ENCODE measurements at places on chromosomes 13 and 19. TPM values are rescaled to one million over a fixed set of nuclear protein-coding genes. Genes with fewer than 3 reads are reported as not detected.

GRCh38 chr13:25147638-25148401 is 24.3 kb downstream of the AMER2 start:
- no peak overlapping the region for H3K27ac ChIP-seq
- H3K4me3 ChIP-seq: no peak overlapping the region
- H3K36me3 ChIP-seq: no peaks in the 10 kb centered on the region
- H3K4me1 ChIP-seq: no peaks in the 10 kb centered on the region
- no peak for DNase-seq
- peaks cover 2% of the 10 kb centered on the region for H3K27me3 ChIP-seq

GRCh38 chr13:28161370-28161769 is 23.0 kb downstream of the PAN3 start:
- DNase-seq: no peak
- H3K4me3 ChIP-seq: no peak overlapping the region
- peak overlapping the region; percentile 25 for H3K27ac ChIP-seq
- H3K36me3 ChIP-seq: no peaks in the 10 kb centered on the region
- H3K4me1 ChIP-seq: peaks cover 9% of the 10 kb centered on the region
- no peaks in the 10 kb centered on the region for H3K27me3 ChIP-seq

DNA sequence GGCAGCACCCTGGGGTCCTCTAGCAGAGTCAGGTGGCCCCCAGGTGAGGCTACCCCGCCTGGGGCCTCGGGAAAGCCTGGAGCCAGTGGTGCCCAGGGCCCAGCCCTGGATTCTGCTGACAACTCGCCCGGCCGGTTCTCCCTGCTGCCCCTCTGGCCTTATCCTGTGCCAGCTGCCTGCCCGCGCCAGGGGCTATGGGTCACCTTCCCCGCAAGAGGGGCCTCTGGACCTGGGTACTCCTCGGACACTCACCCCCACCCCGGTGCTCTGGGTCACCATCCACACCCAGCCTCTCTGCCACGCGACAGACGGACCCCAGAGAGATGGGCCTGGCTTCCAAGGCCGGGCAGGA is 24.0 kb downstream of the ZBTB7A start:
- no peaks in the 10 kb centered on the region for H3K4me1 ChIP-seq
- no peaks in the 10 kb centered on the region for H3K27me3 ChIP-seq
- no peak for DNase-seq
- no peak overlapping the region for H3K27ac ChIP-seq
- no peak overlapping the region for H3K4me3 ChIP-seq
- H3K36me3 ChIP-seq: no peaks in the 10 kb centered on the region

DNA sequence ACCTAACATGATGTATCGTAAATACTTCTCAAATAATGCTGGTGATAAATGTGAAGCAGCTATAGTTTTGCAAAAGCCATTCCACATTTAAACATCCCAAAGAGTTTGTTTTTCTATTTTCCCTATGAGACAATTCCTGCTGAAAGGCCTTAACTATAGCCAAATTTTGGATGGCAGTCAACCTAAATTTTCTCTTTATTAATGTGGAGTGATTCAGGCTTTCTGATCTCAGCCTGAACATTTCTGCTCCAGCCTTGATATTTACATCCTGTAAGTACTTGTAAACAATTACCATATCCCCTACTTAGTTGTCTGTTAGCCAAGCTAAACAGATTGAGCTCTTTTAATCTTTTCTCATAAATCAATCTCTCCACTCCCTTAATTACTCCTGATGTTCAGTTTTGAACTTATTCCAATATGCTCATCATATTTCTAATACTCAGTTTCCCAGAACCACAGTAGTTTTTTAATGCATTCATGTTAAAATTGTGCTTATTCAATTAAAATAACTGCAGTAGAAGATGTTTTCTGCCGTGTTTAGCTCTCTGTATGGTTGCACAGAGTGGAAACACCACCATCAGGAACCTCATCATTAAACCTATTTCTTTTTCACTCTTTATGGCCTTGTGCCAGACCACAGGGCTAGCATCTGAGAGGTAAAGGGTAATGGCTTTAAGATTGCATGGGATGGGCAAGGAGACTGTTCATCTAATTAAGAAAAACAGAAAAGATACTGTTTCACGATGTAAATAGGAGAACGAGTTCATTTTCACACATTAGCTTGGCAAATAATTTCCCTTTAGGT is 1235.2 kb upstream of the SLC10A2 start:
- H3K36me3 ChIP-seq: no peaks in the 10 kb centered on the region
- no peak overlapping the region for H3K4me3 ChIP-seq
- no peak for DNase-seq
- no peak overlapping the region for H3K27ac ChIP-seq

- no peaks in the 10 kb centered on the region for H3K4me1 ChIP-seq
- no peak overlapping the region for H3K4me3 ChIP-seq
- no peaks in the 10 kb centered on the region for H3K36me3 ChIP-seq
- H3K27me3 ChIP-seq: no peaks in the 10 kb centered on the region
- H3K27ac ChIP-seq: no peak overlapping the region
- DNase-seq: no peak
Measured at GRCh38 chr19:38464421-38465082, 31.1 kb downstream of the RYR1 start.

DNA sequence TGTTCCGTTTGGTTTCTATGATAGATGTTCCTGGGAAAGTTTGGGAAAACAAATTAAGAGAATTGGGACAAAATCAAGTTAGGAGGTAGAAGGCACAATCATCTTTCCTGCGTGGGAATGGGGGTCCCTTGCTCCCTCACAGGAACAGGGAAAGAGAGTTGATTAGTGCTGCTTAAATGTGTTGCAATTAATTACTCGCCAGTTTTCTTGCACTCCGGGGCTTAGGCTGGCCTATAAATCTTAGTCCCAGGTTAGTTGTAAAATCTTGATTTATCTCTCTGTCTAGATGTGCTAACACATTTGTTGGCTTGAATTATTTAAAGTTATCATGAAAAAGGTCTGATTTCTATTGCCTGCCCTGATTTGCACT is 10.1 kb downstream of the B3GLCT start:
- peaks cover 15% of the 10 kb centered on the region for H3K4me1 ChIP-seq
- H3K27ac ChIP-seq: no peak overlapping the region
- H3K4me3 ChIP-seq: no peak overlapping the region
- DNase-seq: no peak

Gene TTC9B
- 2.3 TPM for total RNA-seq

Gene SHISA2
- total RNA-seq: 1.2 TPM

Gene CAPN12
- 58.5 TPM for total RNA-seq

Gene ZNF552
- total RNA-seq: 7.5 TPM

Gene GPR4
- 0.23 TPM for total RNA-seq

Gene CYSLTR2
- total RNA-seq: not detected

Gene FAM187B
- not detected for total RNA-seq

All from Panc1 (cell line).